Neural progenitor cell (in vitro differentiated cells): ENCODE measurements at places on chromosomes 2 and 18. TPM values are rescaled to one million over a fixed set of nuclear protein-coding genes. Genes with fewer than 3 reads are reported as not detected.

Gene KIF5C
- total RNA-seq = 53.0 and 63.1 TPM in 2 replicates

Gene IMMT
- 71.3 and 93.3 TPM in 2 replicates for total RNA-seq

Gene MATN3
- 0.45 and 1.7 TPM in 2 replicates for total RNA-seq

Gene TRIM43
- total RNA-seq = not detected in 2 replicates

Gene TSHZ1
- total RNA-seq = 0.06 and 0.15 TPM in 2 replicates

Gene FRZB
- total RNA-seq = 69.0 and 72.8 TPM in 2 replicates

Gene TLX2
- total RNA-seq = not detected in 2 replicates

Gene C2orf78
- 0.06 and 0.21 TPM in 2 replicates for total RNA-seq

Gene ASB18
- not detected in 2 replicates for total RNA-seq

Gene LYPD6B
- 0.34 TPM in 1 of 2 replicates, not detected in the other for total RNA-seq

Gene FSHR
- total RNA-seq = not detected in 2 replicates

Gene IL1B
- not detected in 2 replicates for total RNA-seq

Gene IFT172
- 20.3 and 30.0 TPM in 2 replicates for total RNA-seq

Gene ICOS
- not detected in 2 replicates for total RNA-seq

Gene FEV
- total RNA-seq = not detected in 2 replicates

Gene ACMSD
- not detected in 2 replicates for total RNA-seq

Gene PROKR1
- total RNA-seq = 1.8 and 2.1 TPM in 2 replicates

Gene GATA6
- 0.26 and 0.28 TPM in 2 replicates for total RNA-seq

Gene HES6
- total RNA-seq = 5.3 and 29.3 TPM in 2 replicates

Gene VWA3B
- total RNA-seq = not detected in 2 replicates

Gene LYPD1
- total RNA-seq = 5.3 and 6.0 TPM in 2 replicates

Gene PEX13
- 64.9 and 74.9 TPM in 2 replicates for total RNA-seq

Gene CNTNAP5
- 0.19 TPM in 1 of 2 replicates, not detected in the other for total RNA-seq

Gene TCF4
- total RNA-seq = 111 and 161 TPM in 2 replicates

Gene ANKRD29
- 0.65 and 0.81 TPM in 2 replicates for total RNA-seq

Gene MGAT5
- total RNA-seq = 21.2 and 28.8 TPM in 2 replicates

Gene CDK5R2
- total RNA-seq = 0.09 TPM in 1 of 2 replicates, not detected in the other

Gene RSAD2
- not detected in 2 replicates for total RNA-seq

Gene TM4SF20
- not detected in 2 replicates for total RNA-seq

Gene IGFBP2
- 371 and 935 TPM in 2 replicates for total RNA-seq

Gene KIAA2012
- total RNA-seq = not detected in 2 replicates

Gene POLR1A
- total RNA-seq = 23.8 and 25.4 TPM in 2 replicates
